Epithelial cell of proximal tubule (primary cell): ENCODE measurements at places on chromosomes 3 and 15.

DNA sequence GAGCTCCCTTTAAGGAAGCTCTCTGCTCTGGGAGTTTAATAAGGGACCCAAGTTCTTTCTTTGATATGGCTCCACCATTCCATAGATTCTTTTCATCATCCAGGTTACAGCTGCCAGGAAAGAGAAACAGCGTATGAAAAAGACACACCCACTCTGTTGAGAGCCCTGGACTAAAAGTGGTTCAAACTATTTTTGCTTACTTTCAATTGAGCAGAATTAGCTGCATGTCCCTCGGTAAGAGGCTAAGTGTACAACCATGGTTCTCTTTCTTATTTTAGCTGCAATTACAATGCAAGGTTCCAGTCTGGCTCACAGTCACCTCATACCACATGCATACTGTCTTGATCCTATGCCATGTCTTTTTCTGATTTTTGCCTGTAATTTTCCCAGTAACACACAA lies 1288.3 kb downstream of the NSUN3 start:
- no peak for DNase-seq

GRCh38 chr15:75335705-75336355 lies at the start of gene COMMD4:
COMMD4 (plus strand) TSS chr15:75336063; CDS start chr15:75336090, 27 bp downstream.
- DNase-seq = peak; percentile 45

DNA sequence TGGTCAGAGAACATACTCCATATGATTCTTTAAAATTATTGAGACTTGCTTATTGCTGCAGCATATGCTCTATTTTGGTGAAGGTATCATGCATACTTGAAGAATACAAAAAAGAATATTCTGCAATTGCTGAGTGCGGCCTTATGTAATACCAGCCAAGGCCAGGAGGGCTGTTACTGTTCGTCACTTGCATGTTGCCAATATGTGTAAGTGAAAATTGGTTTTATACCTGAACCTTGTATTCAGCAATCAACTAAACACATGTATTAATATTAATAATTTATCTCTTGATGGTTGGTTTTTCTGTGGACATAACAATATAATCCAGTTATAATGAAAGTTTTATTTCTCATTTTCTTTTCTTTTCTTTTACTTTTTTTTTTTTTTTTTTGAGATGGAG lies 13.9 kb upstream of the GABRA5 start:
- no peak for DNase-seq

GRCh38 chr15:33840615-33841014 lies 127.7 kb upstream of the CHRM5 start:
- DNase-seq = no peak

DNA sequence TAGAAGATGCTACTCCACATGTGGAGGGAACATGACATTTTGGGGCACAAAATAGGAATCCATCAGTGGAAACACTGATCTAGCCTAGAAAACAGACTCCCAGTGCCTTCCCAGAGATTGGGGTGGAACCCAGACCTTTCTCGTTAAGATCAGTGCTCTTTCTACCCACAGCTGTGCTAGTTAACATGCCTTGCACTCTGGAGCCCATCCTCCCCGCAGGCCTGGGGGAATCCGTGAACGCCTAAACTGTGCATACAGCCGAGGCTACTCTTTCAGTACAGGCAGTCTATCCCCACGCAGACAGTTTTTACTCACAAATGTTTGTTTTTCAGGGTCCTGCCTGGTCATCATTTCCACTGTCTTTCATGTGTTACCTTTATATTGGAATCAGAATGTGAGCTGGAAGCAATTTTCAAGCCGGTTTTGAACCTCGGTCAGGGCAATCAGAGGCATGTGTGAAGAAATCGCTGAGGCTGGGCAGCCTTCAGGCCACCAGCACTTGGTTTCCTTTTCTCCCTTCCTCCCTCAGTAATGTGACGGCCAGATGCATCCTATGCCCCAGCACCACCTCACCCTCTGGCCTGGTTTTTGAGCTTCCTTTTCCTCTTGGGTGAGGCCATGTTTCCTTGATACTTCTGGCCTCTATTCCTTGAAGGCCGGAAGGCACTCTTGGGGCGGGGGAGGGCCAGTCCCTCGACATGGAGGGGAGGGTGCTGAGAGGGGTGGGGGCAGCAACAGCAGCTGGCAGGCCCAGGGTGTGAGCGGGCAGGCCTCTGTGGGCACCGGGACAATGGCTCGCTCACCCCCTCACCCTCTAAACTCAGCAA lies 123.6 kb upstream of the GALNT15 start:
- no peak for DNase-seq

GRCh38 chr3:127714125-127714571 lies 41.4 kb downstream of the ABTB1 start:
- no peak for DNase-seq

DNA sequence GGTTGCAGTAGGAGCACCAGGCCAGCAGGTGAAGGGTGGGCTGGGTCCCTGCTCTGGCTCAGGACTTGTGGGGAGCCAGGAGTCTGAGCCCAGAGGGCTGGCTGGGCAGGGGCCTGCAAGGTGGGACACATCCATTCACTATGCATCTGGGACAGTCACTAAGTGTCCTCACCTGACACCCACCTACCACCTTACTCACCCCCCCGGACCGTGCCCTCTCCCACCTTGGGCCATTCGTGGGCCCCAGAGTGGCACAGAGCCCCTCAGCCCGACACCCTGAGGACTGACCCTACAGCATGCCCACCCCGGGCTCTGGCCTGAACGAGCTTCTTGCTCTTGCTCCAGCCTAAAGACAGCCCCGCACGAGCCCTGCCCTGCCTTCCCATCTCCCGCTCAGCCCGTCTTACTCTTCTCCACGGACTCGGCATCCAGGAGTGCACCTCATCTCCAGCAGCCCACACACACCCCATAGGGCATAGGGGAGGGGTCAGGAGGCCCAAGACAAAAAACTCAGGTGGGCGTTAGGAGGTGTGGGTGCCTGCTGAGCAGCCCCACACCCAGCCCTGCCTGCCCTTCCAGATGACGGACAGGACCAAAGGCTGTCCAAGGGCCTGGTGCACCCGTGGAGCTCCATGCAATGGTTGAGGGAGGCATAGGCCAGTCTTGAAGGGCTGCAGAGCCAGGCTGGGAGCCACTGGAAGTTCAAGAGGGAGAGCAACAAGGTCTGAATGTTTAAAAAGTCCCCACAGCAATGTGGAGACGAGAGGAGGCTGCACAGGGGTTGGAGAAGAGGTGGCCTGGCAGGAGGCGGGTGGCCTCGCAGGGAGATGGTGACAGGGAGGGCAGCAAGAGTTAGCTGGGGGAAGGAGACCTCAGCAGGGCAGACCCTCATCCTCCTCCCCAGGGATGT lies 27.0 kb downstream of the PTH1R start:
- DNase-seq = no peak

DNA sequence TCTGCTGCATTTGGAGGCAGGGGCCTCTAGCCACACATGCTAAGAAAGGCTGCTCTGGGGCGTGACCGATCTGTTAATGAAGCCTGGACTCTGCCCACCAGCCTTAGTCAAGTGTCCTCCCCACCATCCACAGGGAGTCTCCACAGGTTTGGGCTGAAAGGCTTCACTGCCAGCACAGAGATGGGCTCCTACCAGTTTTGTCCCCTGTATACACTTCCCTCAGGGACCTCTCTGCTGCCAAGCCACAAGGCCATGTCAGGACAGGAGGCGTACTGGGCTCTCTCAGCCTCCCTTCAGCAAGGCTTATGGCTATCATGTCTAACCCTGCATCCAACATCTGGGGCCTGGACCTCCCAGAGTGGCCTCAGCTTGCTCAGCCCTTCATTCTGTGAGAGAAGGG lies 23.5 kb downstream of the KIF9 start:
- DNase-seq = no peak

DNA sequence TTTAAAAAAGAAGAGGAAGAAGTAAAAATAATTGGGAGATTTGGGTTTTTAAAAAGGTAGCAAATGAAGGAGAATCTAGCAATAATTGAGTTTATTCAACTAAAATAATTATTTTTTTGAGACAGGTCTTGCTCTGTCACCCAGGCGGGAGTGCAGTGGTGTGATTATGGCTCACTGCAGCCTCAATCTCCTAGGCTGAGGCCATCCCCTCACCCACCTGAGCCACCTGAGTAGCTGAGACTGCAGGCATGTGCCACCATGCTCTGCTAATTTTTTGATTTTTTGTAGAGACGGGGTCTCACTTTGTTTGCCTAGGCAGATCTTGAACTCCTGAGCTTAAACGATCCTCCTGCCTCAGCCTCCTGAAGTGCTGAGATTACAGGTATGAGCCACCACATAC lies 27.7 kb upstream of the ARF4 start:
- no peak for DNase-seq

DNA sequence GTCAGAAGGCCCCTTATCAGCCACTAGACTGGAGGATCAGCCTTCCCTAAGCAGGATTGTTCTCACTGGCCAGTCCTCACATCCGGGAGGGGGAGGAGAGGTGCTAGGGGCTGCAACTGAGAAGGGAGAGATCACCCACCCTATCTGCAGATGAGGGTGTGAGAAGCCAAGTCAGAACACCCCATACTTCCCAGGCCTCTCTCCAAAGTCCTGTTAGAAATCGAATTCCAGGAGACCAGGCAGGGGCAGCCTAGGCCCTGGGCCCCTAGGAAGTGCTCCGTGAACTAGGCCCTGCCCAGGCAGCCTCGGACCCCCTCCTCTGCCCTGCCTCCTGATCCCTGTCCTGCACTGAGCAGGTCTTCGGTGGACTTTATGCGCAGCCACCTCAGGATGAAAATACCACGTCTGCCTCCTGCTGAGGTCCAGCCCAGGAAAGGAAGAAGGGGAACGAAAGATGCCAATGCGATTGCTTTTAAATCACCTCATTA lies 933 bp downstream of the DZIP1L start:
- no peak for DNase-seq

GRCh38 chr3:5841599-5841998 lies 654.1 kb downstream of the EDEM1 start:
- DNase-seq = no peak

GRCh38 chr3:154540950-154541604 lies 111.1 kb upstream of the GPR149 start:
- no peak for DNase-seq

DNA sequence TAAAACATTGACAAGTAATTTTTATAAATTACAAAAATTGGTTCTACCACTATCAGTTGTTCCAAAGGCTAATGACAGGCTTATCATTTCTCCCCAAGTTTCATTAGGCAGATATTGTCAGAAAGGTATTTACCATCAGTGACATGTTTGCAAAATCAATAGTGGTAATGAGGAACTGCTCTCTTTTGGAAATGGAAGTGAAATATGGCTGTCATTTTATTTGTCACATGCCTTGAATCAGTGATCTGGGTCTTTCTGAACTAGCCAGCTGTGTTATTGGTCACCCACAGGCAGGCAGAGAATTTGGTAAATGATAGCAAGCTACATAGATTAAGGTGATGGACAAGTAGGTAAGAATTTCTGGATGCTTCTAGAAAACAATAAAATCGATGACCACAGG lies 268.0 kb upstream of the ARHGEF26 start:
- DNase-seq = no peak

GRCh38 chr3:171459942-171460724 lies at the start of gene TNIK:
TNIK (minus strand) TSS chr3:171460405; CDS start chr3:171460063, 342 bp downstream.
- DNase-seq = peak; percentile 64

DNA sequence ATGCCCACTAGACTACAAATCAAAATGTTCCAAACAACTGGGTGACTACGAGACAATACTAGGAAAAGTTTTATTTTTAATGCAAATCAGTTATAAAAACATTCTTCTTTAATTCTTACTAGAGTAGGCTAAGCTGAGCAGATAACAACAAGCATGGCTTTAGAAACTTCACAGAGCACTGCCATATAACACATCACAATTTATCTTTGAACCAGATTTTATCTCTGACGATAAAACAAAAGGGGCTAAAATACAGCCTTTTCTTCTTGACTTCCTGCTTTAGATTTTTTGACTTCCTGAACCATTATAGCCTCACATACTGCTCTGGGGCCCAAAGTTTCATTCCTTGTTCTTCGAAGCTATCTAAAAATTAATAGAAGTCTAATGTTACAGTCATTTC lies 25.9 kb downstream of the TBC1D2B start:
- DNase-seq = no peak

GRCh38 chr15:99728916-99729315 lies 4.3 kb downstream of the LYSMD4 start:
- DNase-seq = no peak

- no peak for DNase-seq
These were observed 91.1 kb downstream of the WNT7A start for GRCh38 chr3:13788522-13789424.

GRCh38 chr3:194181612-194182529 lies 45.9 kb downstream of the HES1 start:
- DNase-seq = no peak

GRCh38 chr15:42218953-42219592 lies 11.0 kb upstream of the VPS39 start:
- DNase-seq = no peak

DNA sequence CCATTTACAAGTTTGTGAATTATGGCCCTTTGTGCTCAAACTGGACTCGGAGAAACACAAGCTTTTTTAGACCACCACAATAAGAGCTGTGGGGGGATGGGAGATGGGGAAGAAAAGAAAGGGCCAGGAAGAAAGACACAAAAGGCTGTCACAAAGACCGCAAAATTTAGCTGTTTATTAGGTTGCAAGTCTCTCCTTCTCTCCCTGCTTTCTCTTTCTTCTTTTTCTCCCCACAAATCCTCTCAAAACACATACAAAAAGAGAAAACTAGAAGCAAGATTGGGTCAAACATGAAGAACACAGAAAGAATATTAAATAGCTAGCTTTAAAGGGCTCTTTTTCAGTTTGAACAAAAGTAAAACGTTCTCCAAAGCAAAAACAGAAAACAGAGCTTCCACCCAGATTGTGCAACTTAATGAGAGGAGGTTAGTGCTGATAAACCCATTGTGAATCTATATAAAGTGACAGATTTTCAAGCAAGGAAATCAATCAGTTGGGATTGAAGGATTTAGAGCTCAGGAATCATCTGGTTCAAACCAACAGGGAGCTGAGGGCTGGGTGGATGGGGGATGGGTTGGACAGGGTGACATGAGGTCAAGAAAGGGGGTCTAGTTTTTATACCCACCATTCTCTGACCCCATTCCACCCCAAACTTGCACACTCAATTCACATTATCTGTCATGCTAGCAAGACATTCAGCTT lies 87.3 kb downstream of the DHX30 start:
- DNase-seq = no peak

GRCh38 chr3:182116386-182116785 lies 404.7 kb downstream of the SOX2 start:
- DNase-seq = no peak

DNA sequence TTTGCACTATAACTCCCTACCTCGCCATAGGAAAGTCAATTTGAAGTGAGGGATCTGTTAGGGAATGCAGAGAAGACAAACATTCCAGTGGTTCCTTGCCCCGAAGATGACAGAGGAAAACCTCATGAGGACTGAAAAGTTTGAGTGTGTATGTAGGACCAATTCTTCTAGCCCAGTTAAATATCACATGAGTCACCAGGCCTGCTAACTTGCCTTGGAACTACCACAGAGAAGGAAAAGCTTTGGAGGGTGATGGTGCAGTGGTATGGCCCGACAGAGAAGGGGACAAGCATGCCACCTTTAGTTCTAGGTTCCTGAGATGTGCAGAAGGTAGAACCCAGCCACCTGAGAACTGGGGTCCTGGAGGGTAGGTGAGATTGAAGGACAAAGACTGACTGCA lies 2.6 kb upstream of the UPK1B start:
- DNase-seq = no peak

GRCh38 chr15:89753855-89754254 lies 2.8 kb upstream of the MESP1 start:
- no peak for DNase-seq
